ENCODE measurements at places on chromosomes 7 and 10.
A peak's percentile ranks its signal among the peaks of the same experiment; 100 is the strongest.

GRCh38 chr10:79355420-79356017, 8.2 kb downstream of the PPIF start:
- DNase-seq = no peak

- no peak for DNase-seq
Observed at GRCh38 chr7:138625849-138626230, 75.3 kb downstream of the SVOPL start.

GRCh38 chr7:26165950-26166683, 14.1 kb downstream of the NFE2L3 start:
- no peak for DNase-seq

GRCh38 chr10:71124921-71125748, 87.2 kb upstream of the UNC5B start:
- DNase-seq = no peak

DNA sequence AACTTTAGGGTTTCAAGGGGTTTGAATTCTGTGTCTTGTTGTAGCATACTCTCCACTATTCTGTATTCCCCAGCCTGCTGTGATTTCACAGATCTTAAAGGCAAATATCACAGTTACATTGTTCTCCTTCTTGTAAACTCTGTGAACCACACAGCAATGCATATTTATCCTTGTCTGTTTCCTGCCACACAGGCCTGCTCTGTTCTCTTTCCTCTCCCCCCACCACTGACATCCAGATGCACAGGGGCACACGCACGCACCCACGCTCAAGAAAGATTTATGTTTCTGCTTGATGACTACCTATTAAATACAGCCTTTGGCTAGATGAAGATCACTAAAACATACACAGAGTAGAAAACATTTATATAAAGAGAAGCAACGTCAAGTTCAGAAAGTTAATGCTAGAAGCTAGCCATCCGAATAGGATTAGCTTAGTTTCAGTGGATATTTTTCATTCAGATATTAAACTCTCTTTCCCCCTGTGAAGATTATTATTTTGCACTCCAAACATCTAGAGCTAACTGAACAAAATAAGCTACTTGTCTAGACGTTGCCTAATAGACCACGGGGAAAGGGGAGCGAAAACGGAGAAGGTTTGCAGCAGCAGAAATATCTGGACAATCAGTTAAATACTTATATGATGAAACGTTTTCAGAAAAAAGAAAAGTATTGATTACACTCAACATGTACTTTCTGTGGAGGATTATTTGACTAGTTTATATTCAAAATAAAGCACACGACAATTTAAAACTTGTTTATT, 193.1 kb upstream of the SEMA3C start:
- no peak for DNase-seq

DNA sequence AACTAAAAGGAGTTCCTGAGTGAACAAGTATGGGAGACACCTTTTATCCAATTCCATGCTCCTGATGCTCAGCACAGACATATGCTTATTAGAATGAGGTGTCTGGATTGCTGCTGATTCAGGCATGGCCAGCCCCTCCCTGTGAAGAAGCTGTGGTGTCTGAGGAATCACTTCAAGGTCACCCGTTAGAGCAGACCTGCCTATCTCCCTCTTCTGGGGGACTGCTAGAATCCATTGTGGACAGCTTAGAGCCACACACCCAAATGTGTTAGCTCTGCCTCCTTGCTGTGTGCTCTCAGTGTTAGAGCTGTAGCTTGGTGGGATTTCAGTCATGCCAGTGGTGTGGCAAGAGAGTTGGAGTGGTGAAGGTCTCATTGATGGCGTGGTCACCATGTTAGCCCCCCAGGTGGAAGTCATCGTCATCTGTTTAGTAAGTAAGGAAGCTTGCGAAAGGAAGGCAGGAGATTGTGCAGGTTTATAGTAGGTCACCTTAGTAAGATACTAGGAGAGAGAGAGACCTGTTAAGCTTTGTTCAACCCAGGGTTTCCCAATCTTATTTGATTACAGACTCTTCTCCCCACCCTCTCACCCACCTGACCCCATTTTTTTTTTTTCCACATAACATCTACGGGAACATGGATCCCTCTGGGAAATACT, 12.8 kb downstream of the PRXL2A start:
- DNase-seq = no peak

DNA sequence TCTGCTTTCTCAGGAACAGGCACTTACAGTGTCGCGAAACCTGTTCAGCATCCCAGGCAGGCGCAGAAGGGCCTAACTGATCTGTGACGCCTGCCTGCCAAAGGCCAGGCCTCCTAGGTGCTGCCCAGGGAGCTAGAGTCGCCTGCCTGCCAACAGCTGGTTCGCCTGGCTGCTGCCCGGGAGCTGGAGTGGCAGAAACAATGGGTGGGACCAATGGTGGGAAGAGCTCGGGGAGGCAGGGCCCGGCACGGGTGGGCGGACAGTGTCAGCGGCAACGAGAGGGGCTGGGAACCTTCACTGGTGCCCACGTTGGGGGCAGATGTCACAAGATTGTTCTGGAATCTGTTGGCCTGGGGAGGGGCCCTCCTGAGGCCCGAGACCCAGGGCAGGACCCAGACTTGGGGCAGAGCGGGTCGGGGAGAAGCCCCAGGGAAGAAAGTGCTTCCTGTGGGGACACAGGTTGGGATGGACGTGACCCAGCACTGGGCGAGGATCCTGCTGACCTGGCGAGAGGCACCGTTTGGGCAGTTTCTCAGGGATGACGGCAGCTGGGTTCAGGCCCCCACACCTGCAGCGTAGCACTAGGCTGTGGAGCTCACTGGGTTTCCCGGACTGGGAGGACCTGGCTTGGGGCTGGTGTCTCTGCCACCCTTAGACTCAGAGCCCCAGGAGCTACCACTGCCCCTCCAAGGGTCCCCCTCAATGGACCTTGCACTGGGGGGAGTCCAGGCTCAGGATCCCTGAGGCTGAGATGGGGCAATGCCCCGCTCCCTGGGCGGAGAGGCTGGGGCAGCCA, 181.8 kb downstream of the ELFN1 start:
- peak; percentile 13 for DNase-seq

DNA sequence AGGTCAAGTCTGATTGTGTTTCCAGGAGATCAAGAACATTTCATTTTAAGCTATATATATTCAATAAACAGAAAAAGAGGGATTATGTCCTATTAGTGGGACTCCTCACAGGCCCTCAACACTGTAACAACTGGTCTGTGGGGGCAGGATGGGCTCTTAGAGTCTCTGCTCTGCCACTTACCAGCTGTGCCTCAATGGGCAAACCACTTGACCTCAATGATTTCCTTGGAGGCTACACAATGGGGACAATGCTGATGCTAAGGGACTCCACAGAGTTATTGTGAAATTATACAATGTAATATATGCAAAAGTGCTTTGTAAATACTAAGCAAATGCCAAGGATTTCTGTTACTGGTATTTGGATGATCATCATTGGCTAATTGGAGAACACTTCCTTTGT, 33.2 kb upstream of the MXI1 start:
- DNase-seq = no peak

- DNase-seq = no peak
Observed at GRCh38 chr10:132133449-132134240, 53.1 kb upstream of the DPYSL4 start.
